Activated CD4-positive, alpha-beta T cell treated with anti-CD3 and anti-CD28 coated beads, Interleukin-2, Interleukin-4, amounts not matched to agents 100 ng/mL and 50 ng/mL, durations not matched to agents 16 hours and 8 hours (primary cell): ENCODE measurements at places on chromosomes 13 and 19.
A peak's percentile ranks its signal among the peaks of the same experiment; 100 is the strongest.

DNA sequence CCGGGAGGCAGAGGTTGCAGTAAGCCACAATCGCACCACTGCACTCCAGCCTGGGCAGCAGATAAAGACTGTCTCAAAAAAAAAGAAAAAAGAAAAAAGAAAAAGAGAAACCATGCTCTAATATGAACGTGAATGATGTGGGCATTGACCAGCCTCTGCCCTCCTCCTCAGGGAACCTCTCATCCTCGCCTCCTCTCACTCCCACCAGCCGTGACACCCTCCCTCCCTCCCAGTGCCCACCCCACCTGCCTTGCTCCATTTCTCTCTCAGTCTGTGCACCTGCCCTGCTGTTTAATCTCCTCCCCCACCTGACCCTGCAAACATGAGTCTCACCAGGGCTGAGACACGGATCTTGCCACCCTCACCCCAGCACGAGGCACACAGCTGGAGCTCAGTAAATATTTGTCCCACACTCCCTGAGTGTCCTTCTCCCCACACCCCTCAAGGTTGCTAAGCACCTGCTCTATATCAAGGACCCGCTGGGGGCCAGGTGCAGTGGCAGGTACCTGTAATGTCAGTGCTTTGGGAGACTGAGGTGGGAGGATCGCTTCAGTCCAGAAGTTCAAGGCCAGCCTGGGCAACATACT, 7.5 kb upstream of the BCAT2 start:
- no peak for DNase-seq

GRCh38 chr19:9883231-9883758, 48.2 kb downstream of the PIN1 start:
- no peak for DNase-seq

- DNase-seq: no peak
These were observed 13.2 kb downstream of the KLHL26 start for GRCh38 chr19:18650021-18650390.

DNA sequence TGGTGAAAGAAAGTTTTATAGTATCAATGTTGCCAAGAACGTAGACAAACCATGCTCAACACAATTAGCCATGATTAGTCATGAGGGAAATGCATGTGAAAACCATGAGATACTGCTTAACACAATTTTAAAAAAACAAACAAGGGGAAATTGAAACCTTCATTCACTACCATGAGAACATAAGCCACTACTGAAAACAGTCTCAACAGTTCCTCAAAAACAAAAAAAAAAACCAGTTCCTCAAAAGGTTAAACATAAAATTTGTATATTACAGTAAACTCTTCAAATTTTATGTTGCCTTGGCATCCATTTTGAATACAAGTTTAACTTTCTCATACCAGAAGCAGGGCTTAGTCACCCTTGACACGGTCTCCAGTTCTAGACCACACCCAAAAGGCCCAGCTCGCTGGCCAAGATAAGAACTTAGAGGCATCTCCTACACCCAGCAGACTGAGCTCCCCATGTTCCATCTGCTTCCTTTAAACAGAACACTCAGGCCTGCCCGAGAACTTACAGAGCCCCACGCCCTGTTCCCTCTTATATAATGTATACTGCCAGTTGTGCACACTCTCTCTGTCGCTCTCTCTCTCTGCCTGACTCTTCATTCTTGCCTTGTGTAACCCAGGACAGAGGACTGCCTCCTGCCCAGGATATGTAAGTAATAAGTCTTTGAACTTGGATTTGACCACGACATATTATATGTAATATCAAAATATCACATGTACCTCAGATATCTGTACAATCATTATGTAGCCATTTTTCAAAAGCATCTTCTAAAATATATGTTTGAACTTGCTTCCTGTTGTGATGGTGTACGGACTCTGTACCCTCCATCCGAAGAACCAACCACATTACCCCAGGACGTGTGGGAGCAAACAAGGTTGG, 67.4 kb downstream of the STK24 start:
- peak; percentile 65 for DNase-seq

DNA sequence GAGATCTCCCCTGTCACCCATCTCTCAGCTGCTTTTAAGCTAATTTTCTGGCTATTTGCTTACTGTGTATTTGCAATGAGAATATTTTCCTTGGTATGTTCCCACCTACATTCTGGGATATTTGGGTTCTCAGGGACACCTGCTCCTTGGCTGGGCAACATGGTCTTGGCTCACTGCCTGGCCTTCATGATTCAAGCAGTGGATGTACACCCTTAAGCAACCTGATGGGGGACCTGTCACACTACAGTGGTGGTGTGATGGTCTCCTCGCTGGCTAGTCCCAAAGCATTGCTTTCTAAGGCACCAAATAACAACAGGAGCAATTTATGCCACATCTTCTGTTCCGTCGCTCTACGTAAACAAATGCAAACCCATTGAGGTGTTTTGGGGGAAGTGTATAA, 35.3 kb upstream of the RFC3 start:
- no peak for DNase-seq

DNA sequence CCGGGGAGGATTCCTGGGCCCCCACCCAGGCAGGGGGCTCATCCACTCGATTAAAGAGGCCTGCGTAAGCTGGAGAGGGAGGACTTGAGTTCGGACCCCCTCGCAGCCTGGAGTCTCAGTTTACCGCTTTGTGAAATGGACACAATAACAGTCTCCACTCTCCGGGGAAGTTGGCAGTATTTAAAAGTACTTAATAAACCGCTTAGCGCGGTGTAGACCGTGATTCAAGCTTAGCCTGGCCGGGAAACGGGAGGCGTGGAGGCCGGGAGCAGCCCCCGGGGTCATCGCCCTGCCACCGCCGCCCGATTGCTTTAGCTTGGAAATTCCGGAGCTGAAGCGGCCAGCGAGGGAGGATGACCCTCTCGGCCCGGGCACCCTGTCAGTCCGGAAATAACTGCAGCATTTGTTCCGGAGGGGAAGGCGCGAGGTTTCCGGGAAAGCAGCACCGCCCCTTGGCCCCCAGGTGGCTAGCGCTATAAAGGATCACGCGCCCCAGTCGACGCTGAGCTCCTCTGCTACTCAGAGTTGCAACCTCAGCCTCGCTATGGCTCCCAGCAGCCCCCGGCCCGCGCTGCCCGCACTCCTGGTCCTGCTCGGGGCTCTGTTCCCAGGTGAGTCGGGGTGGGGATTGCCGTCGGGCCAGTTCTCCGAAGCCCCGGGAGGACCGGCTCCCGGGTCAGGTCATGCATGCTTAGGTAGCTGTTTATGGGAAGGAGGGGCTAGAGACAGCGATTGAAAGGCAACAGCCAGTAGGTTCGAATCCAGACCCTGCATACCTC, at the start of gene ICAM1:
Gene ICAM1, plus strand, starts transcription at position 505 of the 779 bp plus-strand sequence. Its CDS starts 40 bp downstream, at position 545.
- peak; percentile 87 for DNase-seq

GRCh38 chr19:2034729-2035589, 16.1 kb downstream of the MKNK2 start:
- peak; percentile 60 for DNase-seq

DNA sequence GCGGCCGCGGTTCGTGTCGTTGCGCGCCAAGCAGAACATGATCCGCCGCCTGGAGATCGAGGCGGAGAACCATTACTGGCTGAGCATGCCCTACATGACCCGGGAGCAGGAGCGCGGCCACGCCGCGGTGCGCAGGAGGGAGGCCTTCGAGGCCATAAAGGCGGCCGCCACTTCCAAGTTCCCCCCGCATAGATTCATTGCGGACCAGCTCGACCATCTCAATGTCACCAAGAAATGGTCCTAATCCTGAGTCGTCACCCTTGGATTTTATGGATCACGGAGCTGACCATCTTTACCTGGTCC, 475 bp downstream of the MRPL57 start:
- DNase-seq: no peak

DNA sequence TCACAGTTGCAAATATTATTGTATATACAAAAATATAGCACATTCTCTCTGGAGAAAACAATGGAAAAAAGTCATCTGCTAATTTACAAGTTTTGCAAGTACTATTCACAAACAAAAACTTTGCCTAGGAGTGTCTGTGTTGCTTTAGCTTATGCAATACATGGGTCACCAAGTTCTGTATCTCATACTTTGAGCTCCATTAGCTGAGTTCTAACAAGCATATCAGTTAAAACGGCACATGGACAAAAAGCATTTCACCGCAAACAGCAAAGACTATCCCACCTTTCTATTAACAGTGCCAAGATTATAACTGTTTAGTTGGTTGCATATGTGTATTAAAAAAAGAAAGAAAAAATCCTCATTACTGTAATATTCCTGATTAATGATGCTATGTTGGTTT, 4.6 kb downstream of the SPRY2 start:
- DNase-seq: no peak

DNA sequence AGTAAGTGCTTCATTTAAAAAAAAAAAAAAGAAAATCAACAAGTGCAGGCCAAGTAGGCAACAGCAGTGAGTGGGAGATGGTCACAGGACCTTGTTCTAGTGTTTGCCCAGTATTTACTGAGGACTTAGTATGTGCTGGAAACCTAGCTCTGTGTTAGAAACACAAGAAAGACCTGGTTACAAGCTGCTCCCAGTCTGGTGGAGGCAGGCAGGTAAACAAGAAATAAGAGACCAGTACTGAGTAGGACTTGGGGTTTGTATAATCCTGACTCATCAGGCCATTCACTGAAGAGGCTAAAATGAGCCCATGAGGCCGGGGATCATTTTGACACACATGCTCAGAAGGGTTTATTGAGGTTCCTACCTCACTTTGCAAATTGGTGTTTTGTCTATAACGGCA, 21.5 kb upstream of the SERPINE3 start:
- DNase-seq: no peak

- DNase-seq: peak; percentile 92
These were observed 2.0 kb upstream of the ZNF784 start for GRCh38 chr19:55626350-55626749.

GRCh38 chr19:51036519-51036918, 1.7 kb upstream of the KLK12 start:
- no peak for DNase-seq

GRCh38 chr13:82634946-82635345, 1247.3 kb downstream of the SLITRK1 start:
- no peak for DNase-seq

DNA sequence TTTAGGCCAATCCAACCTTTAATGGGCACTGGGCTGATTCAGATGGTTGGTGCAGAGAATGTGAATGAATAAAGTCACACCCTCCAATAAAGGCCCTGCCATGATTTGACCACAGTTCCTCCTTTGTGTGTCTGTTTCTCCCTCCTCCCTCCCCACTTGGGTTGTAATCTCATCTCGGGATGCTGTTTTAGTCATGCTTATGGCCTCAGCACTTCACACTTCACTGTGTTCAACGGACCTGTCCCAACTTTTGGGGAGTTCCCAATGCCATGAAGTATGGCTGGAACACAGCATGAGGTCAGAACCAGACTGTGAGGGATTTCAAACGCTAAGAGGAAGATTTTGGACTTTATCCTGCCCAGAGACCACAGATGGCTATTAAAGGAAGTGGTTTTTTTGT, 5.6 kb upstream of the RAB8A start:
- DNase-seq: no peak

DNA sequence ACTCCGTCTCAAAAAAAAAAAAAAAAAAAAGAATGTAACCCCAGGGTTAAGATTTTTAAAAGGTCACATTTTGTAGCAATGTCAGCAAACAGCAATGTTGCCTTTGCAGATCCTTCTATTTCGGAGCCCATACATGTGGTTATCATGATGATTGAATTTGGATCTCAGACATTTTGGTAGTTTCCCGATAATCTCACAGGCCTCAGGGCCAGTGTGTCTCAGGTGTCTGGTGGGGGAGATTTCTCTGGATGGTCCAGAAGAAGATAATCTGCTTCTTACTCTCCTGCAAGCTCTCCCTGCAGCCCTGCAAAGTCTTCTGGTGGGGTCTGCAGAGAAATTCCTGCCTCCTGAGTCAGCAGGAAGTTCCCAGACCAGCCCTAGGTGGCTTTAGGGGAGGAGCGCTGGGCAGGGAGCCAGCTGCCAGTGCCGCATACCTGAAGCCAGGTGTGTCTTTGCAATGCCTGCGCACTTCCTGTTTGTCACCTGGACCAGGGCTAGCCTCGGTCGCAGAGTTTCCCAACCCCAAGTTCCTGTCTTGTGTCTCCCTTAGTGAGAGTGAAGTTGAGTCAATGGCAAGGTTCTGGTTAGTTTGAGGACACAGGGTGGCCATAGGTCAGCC, 1.4 kb downstream of the SH2D3A start:
- no peak for DNase-seq

DNA sequence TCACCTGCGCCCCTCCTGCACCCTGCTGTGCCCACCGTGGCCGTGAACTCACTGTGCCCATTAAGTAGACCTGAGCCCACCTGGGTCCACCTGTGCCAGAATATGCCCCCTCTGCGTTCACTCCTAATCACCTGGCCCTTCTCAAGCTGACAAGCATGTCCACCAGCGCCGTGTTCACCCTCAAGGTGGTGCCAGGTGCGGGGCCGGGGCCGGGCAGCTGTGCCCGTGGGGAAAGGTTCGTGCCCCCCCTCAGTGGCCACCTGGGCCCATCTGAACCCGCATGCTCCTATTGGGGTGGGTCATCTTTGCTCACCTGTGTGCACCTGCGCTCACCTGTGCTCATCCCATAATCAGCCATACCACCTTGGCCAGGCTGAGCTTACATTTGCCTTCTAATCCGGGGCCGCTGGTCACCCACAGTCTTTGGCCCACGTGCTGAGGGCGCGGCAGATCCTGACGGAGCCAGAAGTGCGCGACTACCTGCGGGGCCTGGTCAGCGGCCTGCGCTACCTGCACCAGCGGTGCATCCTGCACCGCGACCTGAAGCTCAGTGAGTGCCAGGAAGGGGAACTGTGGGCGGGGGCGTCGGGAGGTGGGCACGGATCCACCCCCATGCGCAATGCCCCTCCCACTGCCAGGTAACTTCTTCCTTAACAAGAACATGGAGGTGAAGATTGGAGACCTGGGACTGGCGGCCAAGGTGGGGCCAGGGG, 2.3 kb downstream of the PLK5 start:
- no peak for DNase-seq

DNA sequence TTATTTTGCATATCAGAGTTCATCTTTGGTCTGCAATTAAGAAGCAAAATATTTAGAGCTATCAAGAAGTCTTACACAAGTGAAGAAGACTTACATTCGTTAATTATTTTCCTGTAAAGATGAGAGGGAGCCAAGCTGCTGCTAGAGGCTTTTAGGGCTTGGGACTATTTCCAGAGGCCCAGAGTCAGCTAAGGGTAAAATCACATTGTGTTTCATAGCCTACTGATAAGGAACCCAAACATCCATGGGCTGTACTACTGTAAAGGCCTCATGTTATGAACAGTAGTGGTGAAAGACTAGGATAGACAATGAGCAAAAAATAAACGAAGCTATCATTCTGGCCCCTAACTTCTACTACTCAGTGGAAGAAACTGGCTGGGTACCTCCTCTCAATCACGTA, 10.9 kb upstream of the TEX30 start:
- DNase-seq: no peak

GRCh38 chr13:45602183-45603170, 13.1 kb downstream of the ERICH6B start:
- DNase-seq: no peak

DNA sequence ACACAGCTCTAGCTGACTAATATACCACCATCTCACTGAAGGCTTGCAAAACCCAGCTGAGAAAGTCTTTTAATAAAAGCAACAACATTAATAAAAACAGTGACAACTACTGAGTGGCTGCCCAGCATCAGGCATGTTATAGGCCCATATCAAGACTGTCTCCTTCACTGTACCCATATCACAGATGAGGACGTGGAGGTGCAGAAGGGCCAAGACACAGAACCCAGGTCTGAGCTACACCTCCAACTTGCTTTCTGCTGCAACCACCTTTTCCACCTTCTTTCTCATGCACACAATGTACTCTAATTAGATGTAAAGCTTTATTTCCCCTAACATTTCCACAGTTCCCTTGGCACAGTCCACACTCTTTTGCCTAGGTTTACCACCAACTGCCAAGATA, 10.7 kb upstream of the MED26 start:
- no peak for DNase-seq

- peak; percentile 17 for DNase-seq
These were observed at the start of gene PTGER1 for GRCh38 chr19:14475251-14476073. Gene PTGER1, minus strand, starts transcription at chr19:14475354. Its CDS starts 1,034 bp downstream, at chr19:14474320.

- peak; percentile 50 for DNase-seq
These were observed 21.6 kb downstream of the MAST3 start for GRCh38 chr19:18119013-18119716.
